Activated B cell treated with CpG ODN at 0.5 μM for 24 hours (primary cell): ENCODE measurements at places on chromosomes 2 and 18.

DNA sequence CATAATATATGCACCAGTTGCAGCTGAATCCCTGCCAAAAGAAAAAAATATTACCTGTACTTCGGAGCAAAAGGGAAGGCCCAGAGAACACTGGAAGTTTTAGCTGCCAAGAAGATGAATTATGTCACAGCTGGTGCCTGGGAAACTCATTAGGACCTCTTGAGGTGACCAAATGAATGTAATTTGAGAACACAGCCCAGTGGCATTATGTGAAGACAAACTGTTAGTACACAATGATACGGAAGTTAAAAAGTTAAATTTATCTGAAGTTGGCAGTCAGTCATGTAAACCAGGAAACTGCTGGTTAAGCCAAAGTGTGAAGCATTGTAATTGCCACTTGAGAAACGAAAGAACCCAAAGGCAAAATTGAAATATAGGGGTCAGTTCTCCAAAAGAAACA lies 80.7 kb downstream of the EML4 start:
- H3K4me1 ChIP-seq: peaks cover 43% of the 10 kb centered on the region
- H3K36me3 ChIP-seq: peaks cover 63% of the 10 kb centered on the region
- peak overlapping the region; percentile 26 for H3K27ac ChIP-seq
- DNase-seq: no peak
- no peak overlapping the region for H3K4me3 ChIP-seq

- H3K4me1 ChIP-seq: no peaks in the 10 kb centered on the region
- peaks cover 7% of the 10 kb centered on the region for H3K27me3 ChIP-seq
- no peak for DNase-seq
- no peak overlapping the region for H3K27ac ChIP-seq
- no peaks in the 10 kb centered on the region for H3K36me3 ChIP-seq
These were observed 13.1 kb downstream of the SRD5A2 start for GRCh38 chr2:31567679-31568078.

DNA sequence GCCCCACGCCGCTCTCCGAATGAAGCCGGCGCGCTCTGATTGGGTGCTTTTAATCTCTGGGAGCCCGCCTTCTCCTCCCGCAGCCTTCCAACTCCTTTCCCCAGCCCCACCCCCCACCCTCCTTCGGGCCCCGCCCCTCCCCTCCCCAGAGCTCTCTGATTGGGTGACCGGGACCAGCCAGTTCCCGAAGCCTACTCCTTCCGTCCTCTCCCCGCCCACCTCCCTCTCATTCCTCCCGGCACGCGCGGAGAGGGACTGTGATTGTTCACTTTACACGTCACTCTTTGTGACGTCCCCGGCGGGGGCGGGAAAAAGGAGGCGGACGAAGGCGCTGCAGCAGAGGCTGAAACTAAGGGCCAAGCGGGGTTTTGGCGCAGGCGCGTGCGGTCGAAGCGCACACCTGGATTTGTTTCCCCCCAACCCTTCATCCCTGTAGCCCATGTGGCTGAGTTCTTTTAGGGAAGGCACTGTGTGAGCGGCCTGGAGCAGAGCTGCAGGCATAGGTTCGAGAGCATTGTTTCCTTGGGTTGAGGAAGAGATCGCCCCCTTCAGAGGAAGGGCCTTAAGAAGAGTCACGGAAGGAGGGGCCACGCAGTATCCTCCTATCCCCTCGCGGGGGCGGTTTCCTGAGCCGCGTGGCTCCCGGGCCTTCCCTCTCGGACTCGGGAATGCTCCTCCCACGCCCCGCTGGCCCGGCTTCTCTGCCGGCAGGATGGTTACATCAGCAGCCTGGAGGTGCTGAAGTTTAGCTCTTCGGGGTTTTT lies at the start of gene MEX3C:
Gene MEX3C, minus strand, starts transcription at position 21 of the 764 bp plus-strand sequence. CDS start 361 bp downstream, outside the sequence.
- H3K4me1 ChIP-seq: peaks cover 33% of the 10 kb centered on the region
- peak within 1 kb of the TSS; percentile 97 for H3K27ac ChIP-seq
- peak; percentile 98 for DNase-seq
- peaks cover 15% of the 10 kb centered on the region for H3K36me3 ChIP-seq
- H3K4me3 ChIP-seq: peak within 1 kb of the TSS; percentile 96
- no peaks in the 10 kb centered on the region for H3K27me3 ChIP-seq

GRCh38 chr18:57243624-57244179 lies 96.8 kb downstream of the BOD1L2 start:
- no peaks in the 10 kb centered on the region for H3K36me3 ChIP-seq
- H3K27me3 ChIP-seq: peaks cover 5% of the 10 kb centered on the region
- DNase-seq: no peak
- H3K4me3 ChIP-seq: no peak overlapping the region
- H3K27ac ChIP-seq: no peak overlapping the region
- H3K4me1 ChIP-seq: no peaks in the 10 kb centered on the region

DNA sequence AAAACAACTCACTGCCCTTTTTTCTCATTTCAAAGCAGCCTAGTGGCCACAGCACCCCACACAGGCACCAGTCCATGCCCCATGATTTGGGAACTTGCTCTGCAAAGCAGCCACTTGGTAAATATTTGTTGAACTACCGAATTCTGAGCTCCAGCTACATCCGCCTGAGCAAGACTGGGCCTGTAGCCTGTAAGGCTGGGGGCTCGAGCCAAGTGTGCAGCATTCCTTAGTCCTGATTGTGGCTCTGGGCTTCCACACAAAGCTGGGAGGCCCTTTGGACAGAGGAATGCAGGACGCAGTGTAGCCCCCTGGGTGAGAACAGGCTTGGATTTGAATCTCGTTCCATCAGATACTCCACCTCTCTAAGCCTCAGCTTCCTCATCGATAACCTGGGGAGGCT lies 88.4 kb downstream of the ACTR2 start:
- H3K27me3 ChIP-seq: peaks cover 14% of the 10 kb centered on the region
- H3K36me3 ChIP-seq: peaks cover 7% of the 10 kb centered on the region
- no peak for DNase-seq
- H3K4me3 ChIP-seq: no peak overlapping the region
- H3K4me1 ChIP-seq: no peaks in the 10 kb centered on the region

GRCh38 chr18:59788791-59789106 lies 91.5 kb upstream of the CCBE1 start:
- peaks cover 3% of the 10 kb centered on the region for H3K27me3 ChIP-seq
- no peak for DNase-seq
- H3K27ac ChIP-seq: no peak overlapping the region
- no peaks in the 10 kb centered on the region for H3K4me1 ChIP-seq

DNA sequence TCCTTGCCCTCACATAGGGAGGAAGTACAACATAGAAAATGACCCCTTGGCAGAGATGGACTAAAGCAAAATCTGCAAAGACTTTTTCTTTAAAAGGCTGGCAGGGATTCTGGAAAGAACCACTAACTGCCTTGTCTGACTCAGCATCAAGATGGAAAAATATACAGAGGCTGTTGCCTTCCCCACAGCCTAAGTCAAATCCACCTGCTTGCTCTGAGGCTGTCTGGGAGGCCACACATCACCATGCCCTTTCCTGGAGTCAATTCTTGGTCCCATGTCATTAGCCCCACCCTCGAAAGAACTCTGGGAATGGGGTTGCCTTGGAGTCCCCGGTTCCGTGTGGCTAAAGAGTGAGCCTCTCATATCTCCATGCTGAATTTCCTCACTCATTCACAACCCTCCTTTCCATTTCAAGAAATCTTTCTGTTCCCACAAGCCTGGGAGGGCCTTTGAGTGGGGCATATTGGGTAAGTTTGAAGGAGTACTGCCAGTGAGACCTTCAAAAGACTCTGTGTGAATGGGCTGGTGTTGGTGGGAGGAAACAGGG lies 39.4 kb downstream of the BMP10 start:
- H3K36me3 ChIP-seq: peaks cover 18% of the 10 kb centered on the region
- H3K27ac ChIP-seq: peak overlapping the region; percentile 96
- peaks cover 91% of the 10 kb centered on the region for H3K4me1 ChIP-seq

DNA sequence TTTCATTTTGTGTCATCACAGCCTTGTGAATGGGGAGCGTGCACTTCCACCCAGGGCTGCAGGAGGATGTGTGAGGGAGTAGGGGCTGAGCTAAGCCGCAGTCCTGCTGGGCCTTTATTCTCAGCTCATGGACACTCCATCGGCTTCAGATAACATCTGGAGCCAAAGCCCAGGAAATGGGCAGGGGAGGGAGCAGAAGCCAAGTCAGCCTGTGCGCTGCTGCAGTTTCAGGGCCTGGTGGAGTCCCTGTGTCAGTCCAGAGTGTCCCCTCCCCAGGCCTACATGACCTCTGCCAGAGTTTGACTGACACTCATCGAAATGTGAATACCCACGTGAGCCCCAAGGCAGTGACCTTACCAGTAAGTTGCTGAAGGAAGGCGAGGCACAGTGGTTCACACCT lies 242.2 kb downstream of the LOXHD1 start:
- H3K4me1 ChIP-seq: no peaks in the 10 kb centered on the region
- no peak overlapping the region for H3K27ac ChIP-seq
- no peaks in the 10 kb centered on the region for H3K36me3 ChIP-seq

- no peak overlapping the region for H3K27ac ChIP-seq
- H3K27me3 ChIP-seq: no peaks in the 10 kb centered on the region
- no peak for DNase-seq
- H3K4me1 ChIP-seq: no peaks in the 10 kb centered on the region
- H3K36me3 ChIP-seq: peaks cover 34% of the 10 kb centered on the region
These were observed 570.6 kb downstream of the ZEB2 start for GRCh38 chr2:143949121-143949848.

DNA sequence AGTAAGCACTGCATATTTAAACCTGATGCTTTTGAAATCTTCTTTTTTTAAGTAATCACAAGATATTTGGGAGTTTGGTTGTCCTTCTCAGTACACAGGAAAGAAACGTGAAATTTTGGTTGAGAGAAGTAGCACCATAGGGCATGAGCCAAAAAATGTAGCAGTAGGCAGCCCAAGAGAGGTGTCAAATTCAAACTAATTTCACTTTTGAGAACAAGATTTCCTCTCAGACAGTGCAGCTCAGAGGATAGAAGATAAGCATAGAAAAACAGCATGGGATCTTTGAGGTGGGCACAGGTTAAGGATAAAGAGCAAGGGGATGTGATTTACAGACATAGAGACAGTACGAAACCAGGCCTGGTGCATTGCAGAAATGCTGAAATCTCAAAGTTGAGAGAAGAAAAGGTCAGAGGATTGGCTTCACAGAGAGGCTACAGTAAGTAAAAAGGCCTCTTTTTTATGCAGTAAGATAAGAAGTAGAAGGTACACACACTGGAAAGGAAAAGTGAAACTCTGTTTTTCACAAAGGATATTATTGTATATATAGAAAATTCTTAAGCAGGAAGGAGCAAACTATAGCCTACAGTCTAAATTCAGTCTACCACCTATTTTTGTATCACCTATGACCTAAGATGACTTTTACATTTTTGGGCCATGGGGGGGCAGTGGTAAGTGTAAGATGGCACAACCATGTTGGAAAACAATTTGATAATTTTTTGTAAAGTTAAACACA lies 89.8 kb downstream of the PKP4 start:
- no peaks in the 10 kb centered on the region for H3K36me3 ChIP-seq
- H3K27ac ChIP-seq: no peak overlapping the region
- H3K27me3 ChIP-seq: no peaks in the 10 kb centered on the region
- no peak for DNase-seq

- no peak for DNase-seq
- no peak overlapping the region for H3K27ac ChIP-seq
- no peak overlapping the region for H3K4me3 ChIP-seq
- no peaks in the 10 kb centered on the region for H3K36me3 ChIP-seq
- no peaks in the 10 kb centered on the region for H3K4me1 ChIP-seq
These were observed 408.1 kb downstream of the GALR1 start for GRCh38 chr18:77657651-77658298.

GRCh38 chr2:19767899-19768298 lies 133.9 kb downstream of the TTC32 start:
- no peaks in the 10 kb centered on the region for H3K36me3 ChIP-seq
- H3K4me3 ChIP-seq: no peak overlapping the region
- DNase-seq: no peak
- H3K4me1 ChIP-seq: no peaks in the 10 kb centered on the region

DNA sequence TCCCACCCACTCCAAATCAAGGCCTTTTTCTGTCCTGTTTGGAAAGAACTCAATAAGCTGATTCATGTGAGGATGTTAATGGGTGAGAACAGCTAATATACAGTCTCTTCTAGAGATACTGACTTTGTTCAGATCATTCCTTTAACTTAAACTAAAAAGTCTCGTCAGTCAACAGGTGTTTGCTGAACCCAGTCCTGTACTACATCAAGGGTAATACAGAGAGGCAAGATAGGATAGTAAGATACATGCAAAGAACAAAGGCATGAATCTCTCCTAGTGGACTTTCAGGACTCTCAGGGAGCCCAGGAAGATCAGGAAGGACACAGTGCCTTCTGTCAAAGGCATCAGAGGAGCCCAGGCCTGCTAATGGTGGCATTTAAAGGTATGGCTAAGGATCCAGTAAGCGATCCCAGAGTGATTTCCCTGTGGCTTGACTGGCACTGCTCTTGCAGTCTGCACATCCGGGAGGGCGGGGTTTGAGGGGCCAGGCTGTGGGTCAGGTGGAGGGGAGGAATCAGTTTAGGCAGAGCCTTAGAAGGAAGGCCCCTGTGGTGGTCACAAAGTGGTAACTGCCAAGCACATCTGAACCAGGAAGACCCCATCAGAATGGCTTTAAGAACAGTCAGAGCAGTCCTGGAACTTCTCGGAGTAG lies 54.0 kb downstream of the EPAS1 start:
- peaks cover 11% of the 10 kb centered on the region for H3K27me3 ChIP-seq
- H3K4me3 ChIP-seq: peak overlapping the region; percentile 69
- DNase-seq: no peak
- H3K4me1 ChIP-seq: peaks cover 17% of the 10 kb centered on the region
- no peaks in the 10 kb centered on the region for H3K36me3 ChIP-seq

GRCh38 chr2:28557389-28558131 lies 61.7 kb downstream of the PLB1 start:
- H3K4me3 ChIP-seq: no peak overlapping the region
- DNase-seq: no peak
- no peak overlapping the region for H3K27ac ChIP-seq
- H3K4me1 ChIP-seq: no peaks in the 10 kb centered on the region
- H3K27me3 ChIP-seq: peaks cover 4% of the 10 kb centered on the region

DNA sequence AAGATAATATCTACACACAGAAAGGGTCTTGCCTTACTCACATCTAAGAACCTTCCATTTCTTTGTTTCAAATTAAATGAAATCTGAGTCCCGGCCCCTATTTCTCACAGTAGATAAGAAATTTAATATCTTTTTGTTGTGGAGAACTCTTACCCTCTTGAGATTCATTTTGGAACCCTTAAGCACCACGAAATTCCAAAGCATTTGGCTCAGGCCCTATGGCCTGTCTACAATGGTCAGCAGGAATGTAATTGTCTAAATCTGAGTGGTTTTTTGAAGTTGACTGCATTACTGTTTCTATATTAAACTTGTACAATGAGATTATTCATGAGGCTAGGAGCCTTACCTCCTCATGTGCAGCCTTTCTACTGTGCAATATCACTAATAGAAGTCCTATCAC lies 723.3 kb downstream of the TSN start:
- no peaks in the 10 kb centered on the region for H3K4me1 ChIP-seq
- no peaks in the 10 kb centered on the region for H3K36me3 ChIP-seq
- DNase-seq: no peak
- no peak overlapping the region for H3K27ac ChIP-seq
- H3K27me3 ChIP-seq: no peaks in the 10 kb centered on the region
- no peak overlapping the region for H3K4me3 ChIP-seq

GRCh38 chr18:4384932-4385331 lies 70.2 kb downstream of the DLGAP1 start:
- DNase-seq: no peak
- H3K27me3 ChIP-seq: no peaks in the 10 kb centered on the region
- H3K4me3 ChIP-seq: no peak overlapping the region
- no peak overlapping the region for H3K27ac ChIP-seq
- H3K4me1 ChIP-seq: no peaks in the 10 kb centered on the region

- H3K27ac ChIP-seq: no peak overlapping the region
- H3K4me3 ChIP-seq: no peak overlapping the region
- H3K27me3 ChIP-seq: peaks cover 6% of the 10 kb centered on the region
- H3K36me3 ChIP-seq: no peaks in the 10 kb centered on the region
- DNase-seq: no peak
These were observed 597 bp upstream of the TEKT4 start for GRCh38 chr2:94870440-94871225.

- no peaks in the 10 kb centered on the region for H3K4me1 ChIP-seq
- no peaks in the 10 kb centered on the region for H3K27me3 ChIP-seq
- peaks cover 2% of the 10 kb centered on the region for H3K36me3 ChIP-seq
- no peak for DNase-seq
- no peak overlapping the region for H3K27ac ChIP-seq
- H3K4me3 ChIP-seq: no peak overlapping the region
These were observed 10.1 kb upstream of the SPIRE1 start for GRCh38 chr18:12668041-12668440.
